ENCODE measurements at places on chromosomes 3 and 15.

- no peak for DNase-seq
Observed at GRCh38 chr3:150237490-150237889, 170.6 kb upstream of the TSC22D2 start.

- DNase-seq: no peak
Observed at GRCh38 chr3:69710153-69710977, 28.9 kb upstream of the MITF start.

- no peak for DNase-seq
Observed at GRCh38 chr15:66866656-66867055, 164.6 kb downstream of the SMAD6 start.

GRCh38 chr3:47019201-47019600, 39.7 kb downstream of the NBEAL2 start:
- no peak for DNase-seq

DNA sequence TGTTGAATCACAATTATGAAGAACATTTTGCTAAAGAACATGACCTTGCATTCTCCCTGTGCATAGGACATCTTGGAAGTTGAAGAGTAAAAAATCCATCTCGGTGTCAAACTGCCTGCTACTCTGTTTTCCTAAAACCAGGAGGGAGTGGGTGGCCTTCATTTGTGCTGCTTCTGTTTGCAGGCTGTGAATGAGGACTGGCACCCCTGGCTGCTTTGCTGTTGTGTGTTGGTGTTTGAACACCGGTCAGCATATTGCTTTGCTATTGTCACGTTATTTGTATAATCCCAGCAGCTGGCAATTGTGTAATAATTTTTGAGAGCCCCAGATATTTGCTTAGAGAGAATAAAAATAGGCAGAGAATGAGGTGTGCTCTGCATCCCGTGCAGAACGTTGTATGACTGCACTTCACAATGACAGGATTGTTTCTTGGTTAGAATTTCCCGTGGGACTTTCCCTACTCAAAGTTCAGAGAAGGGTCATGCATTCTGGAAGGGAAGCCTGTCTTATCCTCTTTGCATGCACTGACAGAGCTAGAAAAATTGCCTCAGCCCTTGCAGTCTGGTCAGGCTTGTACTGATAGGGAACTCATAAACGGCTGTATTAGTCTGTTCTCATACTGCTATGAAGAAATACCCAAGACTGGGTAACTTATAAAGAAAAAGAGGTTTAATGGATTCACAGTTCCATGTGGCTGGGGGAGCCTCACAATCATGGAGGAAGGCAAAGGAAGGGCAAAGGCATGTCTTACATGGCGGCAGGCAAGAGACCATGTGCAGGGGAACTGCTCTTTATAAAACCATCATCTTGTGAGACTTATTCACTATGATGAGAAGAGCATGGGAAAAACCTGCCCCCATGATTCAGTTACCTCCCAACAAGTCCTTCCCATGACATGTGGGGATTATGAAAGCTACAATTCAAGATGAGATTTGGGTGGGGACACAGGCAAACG, 16.3 kb downstream of the SV2B start:
- DNase-seq: no peak

DNA sequence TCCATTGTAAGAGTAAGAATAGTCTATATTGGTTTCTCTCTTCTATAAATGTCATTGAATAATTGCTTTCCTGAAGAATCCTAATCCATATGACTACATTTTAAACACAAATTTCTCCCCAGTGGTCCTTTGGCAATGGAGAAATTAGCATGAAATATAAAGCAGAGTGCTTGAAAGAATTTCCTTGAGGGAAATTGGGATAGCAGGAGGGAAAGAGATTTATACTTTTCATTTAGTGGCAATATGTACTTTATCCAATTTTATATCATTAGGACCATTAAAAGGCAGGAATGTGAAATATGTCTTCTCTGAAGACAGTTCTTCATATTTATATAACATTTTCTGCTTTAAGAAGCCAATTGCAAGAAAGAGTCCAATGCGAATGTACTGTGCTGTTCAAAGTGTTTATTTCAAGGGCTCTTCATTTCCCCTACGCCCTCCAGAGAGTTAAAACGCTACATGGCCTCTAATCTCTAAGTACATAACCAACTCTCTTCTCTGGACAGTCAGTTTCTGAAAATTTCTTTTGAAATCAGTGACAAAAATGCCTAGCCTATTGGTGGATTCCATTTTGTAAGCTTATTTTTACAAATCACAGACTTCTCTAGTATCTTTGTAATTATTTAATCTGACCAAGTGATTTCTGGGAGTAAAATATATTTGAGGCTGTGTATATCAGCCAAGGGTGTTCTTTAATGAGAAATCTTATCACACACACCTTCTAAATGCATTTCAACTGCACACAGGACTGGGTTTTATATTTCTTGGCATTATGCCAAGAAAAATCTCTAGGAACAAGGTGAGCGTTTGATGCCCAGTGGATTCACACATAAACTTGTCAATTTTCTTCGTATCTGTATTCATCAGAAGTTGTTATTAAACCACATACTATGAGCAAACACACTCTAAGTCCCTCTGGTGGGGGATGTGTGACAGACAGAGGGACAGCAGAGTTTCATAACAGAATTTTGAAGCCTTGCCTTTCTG, 51.2 kb downstream of the KCNAB1 start:
- DNase-seq: peak; percentile 22

- peak; percentile 39 for DNase-seq
Observed at GRCh38 chr3:120348065-120348990, 826 bp downstream of the LRRC58 start.

DNA sequence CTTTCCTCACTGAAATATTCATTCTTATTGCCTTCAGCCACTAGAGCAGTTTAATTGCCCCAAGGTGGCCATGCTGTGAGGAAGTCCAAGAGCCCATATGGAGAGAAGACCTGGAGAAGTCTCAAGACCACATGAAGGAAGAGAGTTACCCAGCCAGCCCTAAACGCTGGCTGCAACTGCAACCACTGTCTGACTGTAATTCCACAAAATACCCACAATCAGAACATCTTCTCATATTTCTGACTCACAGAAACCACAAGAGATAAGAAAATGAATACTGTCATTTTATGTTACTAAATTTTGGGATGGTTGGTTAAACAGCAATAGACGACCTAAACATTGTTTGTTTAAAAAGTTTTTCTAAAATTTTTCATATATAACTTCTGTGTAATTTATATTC, 14.7 kb upstream of the SST start:
- no peak for DNase-seq

DNA sequence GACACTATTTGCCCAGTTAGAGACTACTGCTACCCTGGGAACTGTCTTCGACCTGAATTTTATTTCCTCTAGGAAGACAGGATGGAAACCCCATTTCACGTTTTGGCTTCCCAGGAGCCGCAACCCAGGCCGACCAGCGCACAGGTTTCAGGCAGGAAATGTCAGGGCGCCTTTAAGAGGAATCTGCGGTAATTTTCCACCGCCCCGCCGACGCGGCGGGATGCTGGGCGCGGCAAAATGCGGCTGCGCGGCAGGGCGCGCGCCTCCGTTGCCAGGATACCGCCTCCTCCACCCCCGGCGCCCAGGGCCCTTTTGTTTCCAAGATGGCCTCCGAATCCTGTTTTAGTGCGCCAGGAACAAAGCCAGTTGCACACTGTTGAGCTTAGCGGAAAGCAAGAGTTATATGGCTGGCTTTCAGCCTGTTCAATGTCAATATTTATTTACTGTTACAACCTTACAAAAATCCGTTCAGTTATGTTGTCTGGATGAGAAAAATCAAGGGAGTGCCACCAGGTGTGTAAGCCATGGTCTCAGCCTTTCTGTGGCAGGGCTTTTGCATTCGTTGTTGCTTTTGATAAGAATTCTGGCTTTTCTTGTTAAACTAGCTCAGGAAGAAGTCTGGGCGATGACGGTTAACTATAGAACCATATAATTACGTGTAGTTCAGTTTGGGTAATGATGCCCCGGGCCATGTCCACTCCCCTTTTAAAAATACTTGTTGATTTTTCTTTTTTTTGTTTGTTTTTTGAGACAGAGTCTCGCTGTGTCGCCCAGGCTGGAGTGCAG, 79.7 kb upstream of the CHD2 start:
- DNase-seq: peak; percentile 98

GRCh38 chr3:193605876-193606275, 12.9 kb downstream of the OPA1 start:
- DNase-seq: peak; percentile 26

DNA sequence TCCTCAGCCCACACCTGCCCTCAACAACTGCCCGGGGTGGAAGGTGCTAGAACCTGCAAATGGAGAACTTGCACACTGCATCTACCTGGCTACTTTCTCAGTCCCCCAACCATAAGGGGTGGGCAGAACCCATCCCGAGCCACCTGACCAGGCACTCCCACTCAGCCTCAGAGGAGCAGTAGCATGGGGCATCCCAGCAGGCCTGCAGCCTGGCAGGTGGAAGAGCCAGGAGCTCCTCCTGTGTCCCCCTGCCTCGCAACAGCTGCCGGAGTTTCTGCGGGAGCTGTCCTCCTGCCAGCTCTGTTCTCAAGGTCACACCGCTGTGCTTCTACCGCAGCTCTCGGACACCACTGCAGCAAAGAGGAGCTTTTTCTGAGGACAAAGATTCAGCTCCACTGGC, 27.5 kb downstream of the RAB6B start:
- no peak for DNase-seq

Measured in lung (tissue), 17 donors.